ENCODE measurements at places on chromosomes 1 and 21. TPM values are rescaled to one million over a fixed set of nuclear protein-coding genes. Genes with fewer than 3 reads are reported as not detected.

DENND1B gene
- 22.3 TPM for total RNA-seq

DNA sequence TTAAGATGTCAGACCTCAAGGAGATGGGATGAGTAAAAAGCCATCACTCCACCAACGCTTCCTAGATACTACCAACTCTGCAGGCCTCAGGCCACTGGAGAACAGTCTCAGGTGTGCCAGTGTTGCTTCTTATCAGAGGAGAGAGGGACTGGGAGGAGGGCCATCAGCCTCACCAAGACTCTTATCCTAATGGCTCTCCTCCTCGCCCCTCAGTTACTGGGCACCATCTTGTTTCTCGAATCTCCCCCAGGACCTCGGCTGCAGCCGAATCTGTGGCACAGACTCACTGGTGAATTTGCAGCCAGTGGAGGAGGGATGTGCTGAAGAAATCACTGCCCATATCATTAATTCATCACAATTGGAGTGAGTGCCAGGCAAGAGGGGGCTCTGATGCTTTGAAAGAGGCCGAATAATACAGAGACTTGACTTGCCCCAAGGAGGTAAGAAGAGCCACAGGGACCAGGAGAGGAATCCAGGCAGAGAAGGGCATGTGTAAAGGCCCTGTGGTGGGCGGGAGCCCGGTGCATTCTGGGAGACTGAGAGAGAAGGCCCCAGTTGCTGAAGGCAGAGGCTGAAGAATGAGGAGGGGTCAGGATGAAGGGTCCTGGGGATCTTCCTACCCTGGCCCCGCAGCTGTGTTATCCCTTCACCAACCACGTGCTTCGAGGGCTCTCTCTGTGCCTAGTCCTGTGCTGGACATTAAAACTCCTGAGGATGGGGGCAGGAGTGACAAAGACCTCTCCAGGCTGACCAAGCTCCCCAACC, 129.8 kb downstream of the PTPRU start:
- no peaks in the 10 kb centered on the region for H3K36me3 ChIP-seq
- H3K4me3 ChIP-seq, result no peak overlapping the region
- no peak for DNase-seq
- H3K27me3 ChIP-seq, result peaks cover 7% of the 10 kb centered on the region
- H3K27ac ChIP-seq, result no peak overlapping the region

GRCh38 chr21:34129039-34129891, 55.9 kb downstream of the MRPS6 start:
- H3K4me1 ChIP-seq, result peaks cover 81% of the 10 kb centered on the region
- peak overlapping the region; percentile 89 for H3K27ac ChIP-seq
- peak overlapping the region; percentile 53 for H3K4me3 ChIP-seq

- H3K4me1 ChIP-seq, result peaks cover 18% of the 10 kb centered on the region
- H3K36me3 ChIP-seq, result no peaks in the 10 kb centered on the region
- H3K27me3 ChIP-seq, result no peaks in the 10 kb centered on the region
- no peak for DNase-seq
Measured at GRCh38 chr21:36913247-36914169, 53.0 kb downstream of the HLCS start.

OR10J1 gene
- total RNA-seq, result not detected

DNA sequence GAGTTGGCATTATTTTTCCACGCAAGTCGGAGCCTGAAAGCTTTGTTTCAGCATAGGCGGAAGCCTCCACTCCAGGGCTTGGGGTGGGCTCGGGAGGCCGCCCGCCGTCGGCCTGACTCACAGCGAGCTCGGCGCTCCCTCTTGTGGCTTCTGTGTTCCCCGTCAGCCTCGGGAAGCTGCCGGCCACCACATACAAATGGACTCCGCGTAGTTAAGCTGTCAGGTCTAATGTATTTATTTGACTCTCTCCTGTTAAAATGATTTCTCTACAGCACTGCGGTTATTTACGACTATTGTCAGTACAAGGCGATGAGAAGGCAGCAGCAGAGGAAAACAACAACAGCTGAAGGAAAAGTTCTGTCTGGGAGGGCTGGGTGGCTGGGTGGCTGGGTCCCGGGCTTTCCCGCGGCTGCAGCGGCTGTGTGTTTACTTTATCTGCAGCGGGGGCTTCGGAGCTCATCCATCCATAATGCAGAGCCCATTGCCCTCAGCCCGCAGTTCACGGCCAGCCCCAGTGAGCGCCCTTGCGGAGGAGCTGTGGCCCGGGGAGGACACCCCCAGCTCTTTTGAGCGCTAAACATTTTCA, 375.7 kb upstream of the CAMK1G start:
- DNase-seq, result no peak
- peaks cover 41% of the 10 kb centered on the region for H3K27me3 ChIP-seq
- H3K4me3 ChIP-seq, result no peak overlapping the region

TDRKH gene
- total RNA-seq, result 14.6 TPM

CRNN gene
- not detected for total RNA-seq

CCDC27 gene
- total RNA-seq, result not detected

HAO2 gene
- total RNA-seq, result not detected

DNA sequence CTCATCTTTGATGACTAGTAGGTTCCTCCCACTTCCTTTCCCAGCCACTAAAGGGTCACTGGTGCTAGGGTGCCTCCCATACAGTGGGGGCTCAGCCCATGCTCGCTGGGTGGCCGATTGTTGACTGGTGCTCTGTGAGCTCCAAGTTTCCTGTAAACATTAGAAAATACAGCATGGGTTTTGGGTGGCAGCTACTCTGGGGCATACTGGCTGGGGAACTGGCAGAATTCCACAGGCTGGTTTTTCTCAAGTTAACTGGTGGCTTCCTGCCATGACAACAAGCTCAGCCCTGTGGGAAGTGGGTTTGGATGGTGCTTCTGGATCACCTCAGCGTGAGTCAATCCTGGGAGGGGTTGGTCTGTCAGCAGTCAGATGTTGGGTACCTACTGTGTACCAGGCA, 28.7 kb upstream of the CRNN start:
- no peak overlapping the region for H3K4me3 ChIP-seq
- no peak for DNase-seq
- no peaks in the 10 kb centered on the region for H3K36me3 ChIP-seq
- H3K27me3 ChIP-seq, result peaks cover 2% of the 10 kb centered on the region
- H3K27ac ChIP-seq, result no peak overlapping the region

DNA sequence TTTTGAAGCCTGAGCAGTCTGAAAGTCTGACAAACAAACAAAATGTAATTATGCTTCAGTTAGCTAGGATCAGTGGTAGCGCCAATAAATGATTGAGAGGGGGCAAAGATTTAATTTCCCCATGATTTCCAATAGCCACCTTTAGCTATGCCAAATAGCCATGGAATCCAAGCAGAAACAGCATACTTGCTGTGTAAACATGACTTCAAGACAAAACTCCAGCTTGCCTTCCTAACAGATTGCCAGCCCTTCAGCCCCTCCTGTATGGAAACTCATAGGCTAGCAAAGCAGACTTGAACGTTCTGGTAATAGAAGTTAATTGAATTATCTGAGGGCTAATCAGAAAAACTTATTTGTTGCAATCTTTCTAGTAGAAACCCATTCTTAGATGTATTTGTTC, 25.6 kb upstream of the SLC30A1 start:
- no peak overlapping the region for H3K27ac ChIP-seq
- H3K36me3 ChIP-seq, result peaks cover 2% of the 10 kb centered on the region
- DNase-seq, result no peak
- peaks cover 24% of the 10 kb centered on the region for H3K4me1 ChIP-seq

CYP4B1 gene
- not detected for total RNA-seq

ETV3L gene
- not detected for total RNA-seq

DNA sequence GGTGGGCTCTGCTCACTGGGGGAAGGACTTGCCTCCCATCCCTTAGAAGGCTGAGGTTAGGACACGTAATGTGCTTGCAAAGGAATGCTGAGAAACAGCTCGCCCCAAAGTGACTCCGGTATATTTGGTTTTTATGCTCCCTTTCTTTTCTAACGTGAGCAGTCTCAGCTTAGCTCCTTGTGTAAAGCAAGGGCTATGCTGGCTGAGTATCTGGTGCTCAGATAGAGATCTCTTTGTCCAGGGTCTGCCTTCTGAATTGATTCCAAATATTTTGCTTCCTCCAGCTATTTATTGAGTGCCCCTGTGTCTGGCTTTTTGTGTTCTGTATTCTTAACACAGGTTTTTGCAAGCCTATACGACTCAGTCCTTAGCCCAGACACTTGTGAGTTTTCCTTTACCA, 94.5 kb upstream of the ARTN start:
- H3K27me3 ChIP-seq, result no peaks in the 10 kb centered on the region
- H3K4me1 ChIP-seq, result peaks cover 42% of the 10 kb centered on the region
- DNase-seq, result no peak
- H3K27ac ChIP-seq, result no peak overlapping the region

All from activated CD4-positive, alpha-beta T cell treated with anti-CD3 and anti-CD28 coated beads, Interleukin-2, amount 10 ng/mL, durations not matched to agents 7 days and 5 days (primary cell).